Left cardiac atrium (tissue), 4 donors: ENCODE measurements at places on chromosomes 2 and 18.

DNA sequence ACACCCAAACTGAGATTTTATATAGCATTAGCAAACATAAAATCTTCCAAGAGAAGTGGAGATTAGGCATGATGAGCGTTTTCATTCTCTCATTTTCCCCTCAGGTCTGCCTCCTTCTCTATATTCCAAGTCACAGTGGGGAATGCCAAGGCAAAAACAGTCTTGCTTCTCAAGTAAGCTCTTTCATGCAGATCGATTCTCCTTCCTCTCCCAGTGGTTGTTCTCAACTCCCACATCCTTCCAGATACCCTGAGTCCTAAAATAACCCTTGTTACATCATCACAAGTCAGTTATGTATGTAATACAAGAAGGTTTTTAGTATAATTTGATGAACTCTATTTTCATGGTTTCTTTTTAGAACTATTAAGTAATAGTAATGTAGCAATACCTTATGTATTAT lies 150.6 kb downstream of the TXNL1 start:
- no peak for DNase-seq

- DNase-seq = no peak
These were observed 30.1 kb downstream of the MBP start for GRCh38 chr18:77102259-77103040.

- DNase-seq = no peak
These were observed 109.0 kb downstream of the ACAA2 start for GRCh38 chr18:49704334-49704733.

DNA sequence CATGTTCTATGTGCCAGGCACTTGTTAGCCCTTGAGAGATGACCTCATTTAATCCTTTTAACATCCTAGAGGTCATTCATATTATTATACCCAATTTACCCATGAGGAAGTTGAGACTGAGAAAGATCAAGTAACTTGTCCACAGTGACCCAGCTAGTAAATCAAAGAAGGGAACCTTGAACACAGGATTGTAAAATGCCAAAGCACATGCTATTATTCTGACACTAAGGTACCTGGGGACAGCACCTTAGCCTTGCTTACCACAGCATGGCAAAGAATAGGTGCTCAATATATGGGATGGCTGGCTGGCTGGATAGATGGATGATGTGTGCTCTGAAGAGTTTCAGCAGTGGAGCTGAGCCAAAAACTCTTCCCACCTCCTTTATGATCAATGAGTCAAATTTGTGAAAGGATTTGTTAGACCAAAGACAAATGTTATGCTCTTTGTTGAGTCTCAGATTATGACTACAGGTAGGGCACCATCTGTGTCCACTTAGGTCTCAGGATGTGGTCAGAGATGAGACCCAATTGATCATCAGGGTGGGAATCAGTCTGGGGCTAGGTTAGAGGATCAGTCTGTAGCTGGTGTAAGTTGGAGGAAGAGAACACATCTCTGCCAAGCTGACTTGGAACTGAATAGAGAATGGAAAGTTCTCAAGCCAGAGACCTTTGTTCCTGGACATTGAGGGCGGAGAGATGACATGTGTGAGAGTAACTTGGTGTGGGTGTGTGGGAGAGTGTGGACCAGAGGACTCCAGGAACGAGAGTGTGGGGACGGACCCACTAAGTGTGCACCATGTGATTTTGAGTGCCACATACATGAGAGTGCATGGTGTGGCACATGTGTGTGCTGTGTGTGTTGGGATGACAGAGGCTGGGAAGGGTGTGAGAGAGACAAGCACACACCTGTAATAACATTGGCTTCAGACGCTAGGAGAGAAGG lies 16.3 kb upstream of the PKDCC start:
- DNase-seq = no peak

- DNase-seq = no peak
These were observed 21.0 kb upstream of the ARMC9 start for GRCh38 chr2:231177156-231178025.

GRCh38 chr2:120418174-120418787 lies 72.3 kb downstream of the INHBB start:
- DNase-seq = no peak

DNA sequence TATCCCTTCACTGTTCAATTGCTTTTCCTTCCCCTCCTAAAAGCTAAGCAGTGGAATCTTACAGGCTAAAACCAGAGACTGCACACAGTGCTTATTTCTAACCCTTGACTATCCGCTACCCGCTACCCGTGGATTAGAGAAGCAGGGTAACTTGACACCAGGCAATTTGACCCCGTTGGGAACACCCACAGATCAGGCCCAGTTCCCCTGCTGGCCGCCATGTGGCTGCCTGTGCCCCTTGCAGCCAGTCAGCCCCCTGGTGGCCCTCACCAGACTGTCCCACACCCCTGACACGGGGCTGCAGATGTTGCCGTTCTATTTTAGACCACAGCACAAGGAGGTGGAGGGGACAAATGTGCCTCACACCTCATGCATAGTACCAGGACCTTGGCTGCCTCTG lies 74.8 kb downstream of the TXNL1 start:
- DNase-seq = no peak

GRCh38 chr2:74836675-74837401 lies 2.9 kb downstream of the HK2 start:
- no peak for DNase-seq

DNA sequence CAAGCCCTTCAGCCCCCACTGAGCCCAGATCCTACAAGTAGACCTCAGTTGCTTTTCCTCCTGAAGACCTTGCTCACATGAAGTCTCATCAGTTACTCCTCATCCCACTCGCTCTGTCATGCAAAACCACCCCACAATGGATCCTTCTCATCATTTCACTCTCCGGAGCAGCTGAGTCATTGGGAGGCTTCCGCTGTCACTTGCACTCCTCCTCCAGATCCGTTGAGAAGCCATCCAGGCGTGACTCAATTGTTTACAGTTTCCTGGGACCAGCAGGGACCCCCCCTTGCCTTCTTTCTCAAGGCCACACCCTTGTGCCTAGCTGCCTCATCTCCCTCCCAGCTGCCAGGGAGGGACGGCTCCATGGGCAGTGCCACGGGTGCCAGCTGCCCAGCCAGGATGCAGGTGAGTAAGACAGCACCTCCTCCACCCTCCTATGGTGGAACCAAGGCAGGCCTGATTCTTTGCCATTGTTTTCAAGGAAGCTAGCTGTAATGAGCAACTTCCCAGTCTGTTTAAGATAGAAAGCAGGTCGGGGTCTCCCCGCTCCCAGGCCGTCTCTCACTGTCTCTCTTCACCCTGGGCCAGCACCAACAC lies 16.3 kb downstream of the GPR55 start:
- DNase-seq = no peak

DNA sequence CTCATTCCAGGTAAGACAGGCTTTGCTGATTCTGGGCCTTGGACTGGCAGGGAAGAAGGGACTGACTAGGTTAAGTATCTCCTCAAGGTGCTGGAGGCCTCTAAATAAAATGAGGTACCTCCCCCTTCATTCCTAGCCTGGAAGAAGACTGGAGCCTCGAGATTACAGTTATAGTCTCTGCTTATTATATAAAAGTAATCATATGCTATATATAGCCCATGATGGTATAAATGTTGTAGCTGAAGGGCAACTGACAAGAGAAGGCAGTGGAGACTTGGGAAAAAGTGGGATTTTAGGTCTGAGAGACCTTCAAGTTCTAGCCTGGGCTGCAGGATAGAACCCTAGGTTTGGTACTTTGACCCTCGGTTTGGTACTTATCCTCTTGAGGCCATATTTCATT lies 248.3 kb downstream of the PLCL1 start:
- no peak for DNase-seq

- no peak for DNase-seq
These were observed 14.2 kb downstream of the CDK15 start for GRCh38 chr2:201820383-201821007.

- DNase-seq = no peak
These were observed 14.5 kb downstream of the ARHGAP28 start for GRCh38 chr18:6743999-6744398.

DNA sequence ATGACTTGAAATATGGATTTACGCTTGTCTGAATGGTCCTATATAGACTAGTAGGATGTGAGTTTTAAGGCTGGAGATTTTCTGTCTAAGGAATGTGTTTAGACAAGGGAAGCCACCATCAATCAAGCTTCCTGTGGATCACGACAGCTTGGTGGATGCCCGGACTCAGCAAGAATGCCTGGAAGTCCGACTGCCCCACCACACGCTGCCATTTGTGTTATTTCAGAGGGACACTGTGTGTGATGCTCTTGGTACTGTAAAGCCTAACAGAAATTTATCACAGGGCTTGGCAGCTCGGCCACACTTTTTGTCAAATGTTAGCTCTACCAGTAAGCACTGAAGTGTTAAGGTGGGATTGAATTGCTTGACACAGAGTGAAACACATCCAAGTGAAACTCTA lies 127.1 kb upstream of the CDH7 start:
- DNase-seq = no peak

GRCh38 chr2:64970495-64970894 lies 18.7 kb upstream of the SLC1A4 start:
- DNase-seq = no peak

GRCh38 chr2:26989156-26989555 lies 18.7 kb downstream of the MAPRE3 start:
- DNase-seq = no peak

DNA sequence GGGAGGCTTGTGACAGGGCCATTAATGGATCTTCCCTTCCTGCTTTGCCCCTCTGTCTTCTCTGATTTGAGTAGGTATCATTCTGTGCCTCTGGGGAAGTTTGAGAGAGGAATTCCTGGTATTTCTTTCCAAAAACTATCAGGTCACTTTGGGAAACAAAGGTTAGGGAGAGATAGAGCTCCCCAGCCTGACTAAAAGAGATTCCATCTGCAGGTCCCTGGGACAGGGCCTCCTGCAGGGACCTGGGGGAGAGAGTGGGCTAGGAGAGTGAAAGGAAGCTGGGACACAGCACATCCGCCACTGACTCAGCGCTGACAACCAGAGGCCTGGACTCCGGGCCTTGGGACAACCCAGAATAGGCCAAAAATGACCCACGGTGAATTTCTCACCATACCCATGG lies 6.4 kb downstream of the GALNT14 start:
- no peak for DNase-seq
